Activated CD4-positive, alpha-beta T cell treated with anti-CD3 and anti-CD28 coated beads, Interleukin-10, Interleukin-2, amounts not matched to agents 100 ng/mL and 50 ng/mL, durations not matched to agents 16 hours and 8 hours (primary cell): ENCODE measurements at places on chromosomes 7 and 10.
A peak's percentile ranks its signal among the peaks of the same experiment; 100 is the strongest.

DNA sequence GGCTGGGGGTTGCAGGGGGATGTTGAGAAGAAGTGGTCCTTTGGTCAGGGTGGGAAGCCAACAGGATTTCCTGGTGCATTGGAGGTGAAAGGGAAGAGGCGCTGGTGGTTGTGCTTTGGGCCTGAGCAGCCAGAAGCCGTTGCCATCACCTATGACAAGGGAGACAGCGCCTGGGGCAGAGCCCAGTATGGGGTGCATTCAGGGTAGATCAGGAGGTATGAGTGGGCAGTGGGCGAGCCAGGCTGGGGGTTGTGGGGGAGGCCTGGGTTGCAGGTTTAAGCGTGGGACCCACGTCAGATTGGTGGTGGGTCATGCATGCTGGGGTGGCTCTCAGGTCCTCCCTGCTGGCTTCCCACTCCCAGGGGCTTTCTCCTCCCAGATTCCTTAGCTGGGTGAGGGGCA lies 6.3 kb upstream of the PILRB start:
- DNase-seq = no peak

GRCh38 chr10:90751107-90751997 lies 106.5 kb downstream of the HTR7 start:
- DNase-seq = peak; percentile 56

DNA sequence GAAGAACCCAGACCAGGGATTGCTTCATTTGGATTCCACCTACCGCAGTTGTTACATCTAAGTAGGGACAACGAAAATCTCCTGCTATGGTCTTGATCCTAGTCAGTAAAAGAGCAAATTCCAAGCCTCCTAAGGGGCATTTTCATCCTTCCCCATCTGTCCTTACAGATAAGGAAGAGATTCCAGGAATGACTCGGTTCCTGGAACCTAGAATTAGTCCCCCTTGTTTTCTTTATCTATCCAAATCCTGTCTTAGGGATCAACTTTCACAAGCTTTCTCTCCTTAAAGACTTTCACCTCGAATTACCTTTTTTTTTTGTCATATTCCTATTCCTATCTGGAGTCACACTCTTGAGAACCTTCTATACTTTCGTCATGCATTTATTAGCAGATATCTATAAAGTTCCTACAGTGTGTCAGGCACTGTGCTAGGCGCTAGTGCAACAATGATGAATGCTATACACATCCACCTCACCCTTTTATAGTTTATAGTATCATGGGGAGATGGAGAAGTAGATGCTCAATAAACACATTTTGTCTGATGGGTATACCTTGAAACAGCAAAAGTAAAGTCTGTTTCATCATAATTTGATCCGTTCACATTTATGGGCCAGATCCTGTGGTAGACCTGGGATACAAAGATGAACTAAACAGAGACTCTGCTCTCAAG lies 39.2 kb downstream of the LAMB4 start:
- DNase-seq = no peak

- no peak for DNase-seq
Measured at GRCh38 chr10:42976351-42977031, 100.4 kb upstream of the RET start.

DNA sequence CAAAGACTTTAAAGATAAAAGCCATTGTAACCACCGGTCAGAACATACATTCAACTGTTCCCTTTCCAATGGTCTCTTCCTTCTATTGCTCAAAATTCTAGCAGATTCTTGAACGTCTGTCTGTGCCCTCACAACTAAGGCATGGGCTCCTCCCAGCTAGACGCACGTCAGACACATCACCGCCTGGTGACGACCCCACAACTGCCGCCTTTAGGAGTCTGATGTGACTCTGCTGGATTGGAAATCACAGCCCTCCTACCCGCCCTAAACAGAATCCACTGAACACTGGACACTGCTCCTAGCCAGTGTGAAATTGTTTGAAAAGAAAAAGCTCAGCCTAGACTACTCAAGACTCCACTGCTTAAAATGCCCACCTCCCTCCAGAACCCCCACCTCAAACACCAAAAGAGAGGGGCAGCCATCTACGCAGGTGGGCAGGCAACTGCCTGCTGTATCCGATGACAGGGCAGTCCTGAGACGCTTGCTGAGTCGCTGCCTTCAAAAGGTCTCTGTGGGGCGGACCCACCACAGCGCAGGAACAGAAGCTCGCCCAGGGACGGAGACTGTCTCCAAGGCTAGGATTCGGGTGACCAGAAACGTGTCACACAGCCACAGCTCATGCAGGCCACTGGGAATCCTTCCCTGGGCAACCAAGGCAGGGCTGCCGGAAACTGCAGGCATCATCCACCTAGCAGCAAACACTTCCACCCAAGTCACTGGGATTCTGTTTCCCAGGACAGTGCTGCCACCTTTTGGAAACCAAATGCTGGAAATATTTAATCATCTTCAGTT lies 34.7 kb downstream of the GSDME start:
- no peak for DNase-seq

- DNase-seq = peak; percentile 50
Measured at GRCh38 chr7:22563032-22563501, 63.1 kb upstream of the STEAP1B start.

- DNase-seq = peak; percentile 78
Measured at GRCh38 chr10:14583252-14583651, 191.4 kb downstream of the FAM107B start.

DNA sequence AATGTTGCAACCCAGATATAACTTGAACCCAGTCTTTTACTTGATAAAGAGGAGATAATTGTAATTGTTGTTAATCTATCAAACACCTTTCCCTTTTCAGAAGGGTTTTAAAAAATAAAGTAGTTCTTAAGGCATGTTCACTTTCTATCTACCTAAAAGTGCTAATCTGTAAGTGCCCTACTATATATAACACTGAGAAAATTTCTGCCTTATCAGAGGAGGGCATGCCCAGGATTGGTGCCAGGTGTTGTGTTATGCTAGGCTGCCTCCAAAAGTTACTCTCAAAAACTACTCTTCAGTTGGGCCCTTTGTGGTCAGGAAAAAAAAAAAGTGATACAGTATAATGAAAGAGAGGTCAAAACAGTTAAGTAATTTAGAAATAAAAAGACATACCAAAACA lies 36.3 kb downstream of the SMNDC1 start:
- no peak for DNase-seq

GRCh38 chr7:96534221-96534620 lies 175.4 kb downstream of the SEM1 start:
- DNase-seq = no peak

- peak; percentile 88 for DNase-seq
Measured at GRCh38 chr10:28367929-28368484, 65.1 kb upstream of the MPP7 start.

DNA sequence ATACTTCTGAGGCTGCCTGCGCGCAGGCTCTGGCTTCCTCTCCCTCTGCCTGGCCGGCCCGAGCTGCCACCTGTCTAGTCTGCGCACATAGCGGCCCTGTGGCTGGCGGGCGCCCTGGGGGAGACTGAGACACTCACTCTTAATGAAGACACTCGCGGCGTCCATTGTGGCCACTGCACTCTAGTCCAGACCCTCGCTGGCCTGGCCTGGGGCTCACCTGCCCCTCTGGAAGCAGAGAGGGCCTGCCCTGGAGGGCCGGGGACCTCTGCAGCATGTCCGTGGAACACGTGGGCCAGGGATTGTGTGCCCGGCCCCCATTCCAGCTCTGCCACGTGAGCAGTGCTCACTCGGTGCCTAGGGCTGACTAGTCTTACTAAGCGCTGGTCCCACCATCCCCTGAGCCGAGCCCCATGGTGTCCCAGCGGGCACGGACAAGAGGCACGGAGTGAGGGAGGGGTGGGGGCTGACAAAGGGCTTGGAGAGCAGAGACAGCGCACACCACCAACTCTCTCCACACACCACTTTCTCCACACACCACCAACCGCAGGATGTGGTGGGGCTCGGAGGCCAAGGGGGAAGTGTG lies 149.3 kb downstream of the ELFN1 start:
- no peak for DNase-seq

- no peak for DNase-seq
Measured at GRCh38 chr7:130899071-130899560, 165.1 kb upstream of the KLF14 start.

DNA sequence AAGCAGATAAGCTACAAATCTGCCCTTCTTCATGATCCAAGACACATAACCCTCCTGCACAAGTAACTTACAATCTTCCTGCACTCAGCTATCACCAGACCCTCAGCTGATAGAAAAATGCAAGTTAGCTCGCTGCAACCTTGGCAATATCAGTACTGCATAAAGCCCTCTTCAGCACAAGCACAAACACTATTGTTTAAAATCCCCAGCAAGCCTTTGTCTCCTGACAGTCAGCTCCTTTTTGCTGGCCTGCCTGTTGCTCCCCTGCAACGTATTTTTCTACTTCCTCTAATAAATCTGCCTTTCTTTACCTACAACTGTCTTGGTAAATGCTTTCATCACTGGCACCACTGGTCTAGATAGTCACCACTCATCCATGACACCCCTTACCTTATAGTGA lies 59.8 kb downstream of the BAMBI start:
- DNase-seq = no peak

GRCh38 chr10:131803860-131804425 lies 96.9 kb upstream of the PPP2R2D start:
- DNase-seq = no peak

- DNase-seq = no peak
Measured at GRCh38 chr10:53162856-53163255, 390.3 kb upstream of the MBL2 start.

GRCh38 chr10:50394832-50395231 lies 143.5 kb upstream of the ASAH2 start:
- DNase-seq = peak; percentile 46

- no peak for DNase-seq
Measured at GRCh38 chr7:11604505-11604904, 227.5 kb downstream of the THSD7A start.

- DNase-seq = no peak
Measured at GRCh38 chr7:13849163-13849892, 140.1 kb downstream of the ETV1 start.

- no peak for DNase-seq
Measured at GRCh38 chr7:157552295-157552993, 215.6 kb downstream of the DNAJB6 start.

GRCh38 chr10:132714986-132715775 lies 70.8 kb downstream of the NKX6-2 start:
- no peak for DNase-seq

DNA sequence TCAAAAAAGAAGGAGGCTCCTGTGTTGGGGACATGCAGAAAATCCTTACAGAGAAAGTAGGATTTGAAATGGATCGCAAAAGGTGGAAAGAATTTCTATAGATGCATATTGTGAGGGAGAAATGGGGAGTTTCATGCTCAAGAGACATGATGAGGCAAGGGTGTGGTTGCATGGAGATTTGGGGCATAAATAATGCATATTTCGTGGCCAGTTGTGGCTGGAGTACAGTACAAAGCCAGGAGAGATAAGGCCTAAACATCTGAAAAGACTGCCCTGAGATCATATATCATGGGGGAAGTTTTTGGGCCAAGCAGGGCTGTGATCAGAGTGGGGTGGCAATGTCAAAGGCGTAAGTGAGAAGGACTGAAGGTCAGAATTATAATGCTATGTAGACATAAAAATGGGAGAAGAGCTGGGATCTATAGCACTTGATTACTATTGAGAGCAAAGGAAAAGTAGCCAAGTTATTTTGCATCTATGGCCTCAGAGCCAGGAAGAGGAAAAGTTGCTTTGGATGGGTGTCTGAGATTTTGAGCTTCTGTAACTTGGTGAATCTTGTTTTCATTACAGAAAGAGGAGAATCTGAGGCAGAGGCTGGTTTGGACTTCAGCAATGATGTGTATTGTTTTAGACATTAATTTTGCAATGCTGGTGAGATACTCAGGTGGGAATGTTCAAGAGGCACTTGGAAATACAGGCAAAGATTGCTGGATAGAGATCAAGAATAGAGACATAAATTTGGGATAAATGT lies 166.6 kb downstream of the INHBA start:
- DNase-seq = no peak

DNA sequence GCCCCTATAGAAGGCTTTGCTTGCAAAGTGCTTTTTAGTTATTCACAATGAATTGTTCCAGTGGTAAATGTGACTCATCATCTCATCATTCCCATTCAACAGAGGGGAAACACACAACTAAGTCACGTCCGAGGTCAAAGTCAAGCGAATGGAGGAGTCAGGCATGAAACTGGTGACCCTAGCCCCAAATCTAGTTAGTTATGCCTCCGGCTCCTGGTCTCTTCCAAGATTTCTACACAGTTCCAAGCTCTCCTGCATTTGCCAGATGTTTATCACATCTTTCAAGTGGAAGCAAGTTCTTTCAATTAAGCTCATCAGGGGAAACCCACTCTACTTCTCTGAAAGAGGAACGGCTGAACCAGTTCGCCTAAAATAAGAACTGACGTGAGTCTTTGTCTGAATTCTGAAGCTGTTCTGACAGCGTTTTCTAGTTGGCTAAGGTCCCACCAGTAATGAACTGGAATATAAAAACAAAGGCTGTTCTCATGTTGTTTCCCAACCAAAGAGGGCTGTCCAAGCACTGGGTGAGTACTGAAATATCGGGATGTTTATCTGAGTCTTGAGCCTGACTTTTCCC lies 140.9 kb upstream of the NRBF2 start:
- peak; percentile 41 for DNase-seq

GRCh38 chr10:4720463-4720862 lies 105.5 kb upstream of the AKR1E2 start:
- DNase-seq = no peak

- no peak for DNase-seq
Measured at GRCh38 chr10:128938558-128938957, 528.5 kb upstream of the MGMT start.

- DNase-seq = no peak
Measured at GRCh38 chr10:28211759-28212158, 91.1 kb downstream of the MPP7 start.

GRCh38 chr7:50594136-50594535 lies 28.9 kb upstream of the DDC start:
- peak; percentile 51 for DNase-seq

DNA sequence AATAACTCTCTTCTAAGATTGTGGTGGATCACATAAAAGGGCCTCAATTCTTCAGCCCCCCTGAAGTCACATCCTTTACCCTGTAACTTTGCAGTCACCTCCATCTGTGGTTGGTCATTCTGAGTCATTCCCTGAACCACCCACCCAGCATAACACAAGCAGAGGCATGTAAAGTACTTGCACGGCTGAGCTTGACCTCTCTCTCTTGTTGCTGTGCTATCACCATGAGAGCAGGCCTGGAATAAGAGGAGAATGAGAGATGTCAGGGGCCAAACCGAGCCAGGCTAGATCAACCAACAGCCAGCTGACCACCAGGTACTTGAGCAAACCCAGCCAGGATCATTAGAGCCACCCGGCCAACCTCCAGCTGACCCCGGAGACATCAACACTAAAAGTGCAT lies 13.5 kb upstream of the STK17A start:
- DNase-seq = peak; percentile 50

DNA sequence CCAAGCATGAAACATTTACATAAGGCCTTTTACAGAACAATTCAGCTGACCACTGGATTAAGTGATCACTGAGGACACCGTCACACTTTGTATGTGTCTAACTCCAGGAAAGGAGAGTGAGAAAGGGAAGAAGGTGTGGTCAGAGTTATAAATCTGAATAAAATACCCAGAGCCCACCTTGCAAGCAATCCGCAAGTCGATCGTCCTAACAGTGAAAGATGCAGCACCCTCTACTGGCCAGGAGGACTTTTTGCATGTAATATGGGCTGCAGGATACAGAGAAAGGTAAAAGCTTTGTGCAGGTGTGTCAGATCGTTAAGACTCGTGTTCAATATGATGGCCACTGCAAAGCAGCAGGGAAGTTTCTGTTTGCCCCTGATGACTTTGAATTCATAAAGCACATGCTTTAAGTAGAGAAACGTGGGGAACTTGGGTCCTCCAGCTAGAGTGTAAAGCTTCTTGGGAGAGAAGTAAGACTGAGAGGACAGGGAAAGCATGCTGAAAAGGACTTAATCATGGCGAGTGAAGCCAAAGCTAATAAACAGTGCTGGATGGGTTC lies 68.5 kb upstream of the BMPER start:
- DNase-seq = peak; percentile 13

- no peak for DNase-seq
Measured at GRCh38 chr10:7700577-7701125, 2.5 kb upstream of the ITIH2 start.
